Stimulated activated CD4-positive, alpha-beta T cell treated with anti-CD3 and anti-CD28 coated beads, Interleukin-4, amount 100 ng/mL, for 1 hour (primary cell): ENCODE measurements at places on chromosomes 2 and 18.

GRCh38 chr2:168198476-168199207 lies 48.8 kb downstream of the STK39 start:
- no peak for DNase-seq

DNA sequence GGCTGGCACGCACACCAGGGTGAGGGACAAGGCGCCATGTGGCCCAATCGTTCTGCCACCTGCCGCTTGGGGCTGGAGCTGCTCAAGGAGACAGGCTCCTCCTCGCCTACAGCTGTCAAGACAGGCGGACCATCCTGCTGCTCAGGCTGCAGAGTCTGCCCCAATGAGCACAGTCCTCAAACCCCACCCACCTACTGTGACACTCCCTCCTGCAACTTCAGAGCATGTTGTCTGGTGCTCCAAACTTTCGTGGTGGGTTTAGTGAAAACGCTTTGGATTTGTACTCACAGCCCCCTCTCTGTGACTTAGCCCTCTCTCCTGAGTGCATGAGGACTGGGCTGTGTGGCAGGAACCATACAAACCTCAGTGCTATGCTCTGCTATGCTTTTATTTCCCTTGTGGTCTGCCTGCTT lies 23.2 kb upstream of the SLC35F6 start:
- DNase-seq: no peak

DNA sequence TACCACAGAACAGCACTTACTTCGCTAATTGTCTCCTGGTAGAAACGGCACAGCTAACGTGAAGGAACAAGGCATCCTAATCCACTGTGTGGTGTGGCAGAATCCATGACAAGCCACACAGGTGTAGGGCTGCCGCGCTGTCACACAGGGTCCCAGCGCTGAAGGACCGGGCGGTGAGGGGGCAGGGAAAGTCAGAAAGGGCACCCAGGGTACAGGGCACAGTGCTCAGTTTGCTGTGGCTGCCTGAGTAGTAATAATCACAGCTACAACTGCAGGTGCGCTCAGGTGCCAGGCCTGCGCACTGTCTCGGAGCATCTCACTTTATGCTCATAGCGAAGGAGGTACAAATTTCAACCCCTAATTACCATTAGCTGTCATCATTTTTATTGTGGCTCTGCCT lies 55.2 kb upstream of the CAB39 start:
- DNase-seq: no peak

DNA sequence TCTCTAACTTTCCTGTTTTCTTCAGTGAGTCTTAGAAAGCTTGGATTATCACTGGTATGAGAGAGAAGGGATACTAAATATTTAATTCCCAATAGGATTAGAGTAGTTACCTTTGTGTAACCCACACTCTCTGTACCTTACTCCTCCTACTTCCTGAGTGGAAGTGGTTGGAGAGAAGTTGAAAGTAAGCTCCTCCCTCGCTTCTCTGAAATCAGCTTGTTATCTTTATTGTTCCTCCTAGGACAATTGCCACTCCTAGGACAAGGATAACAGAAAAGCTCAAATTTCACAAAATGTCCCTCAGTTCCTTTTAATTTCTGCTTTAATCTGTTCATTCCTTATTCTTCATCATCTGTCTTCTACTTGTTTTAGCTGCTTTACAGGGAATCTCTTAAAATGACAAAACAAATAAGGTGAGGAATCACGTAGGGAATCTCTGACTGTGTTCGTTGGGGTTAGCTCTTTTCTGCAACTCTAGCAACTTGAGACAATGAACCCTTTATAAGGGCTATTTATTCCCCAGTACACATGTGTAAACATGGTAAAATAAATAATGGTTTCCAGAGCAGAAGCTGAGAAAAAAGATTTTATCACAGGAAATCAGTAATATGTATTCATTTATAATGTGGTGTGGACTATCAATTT lies 8.6 kb downstream of the ITPRID2 start:
- DNase-seq: no peak

- DNase-seq: no peak
Measured at GRCh38 chr18:78271790-78272189, 707.8 kb upstream of the SALL3 start.
